ENCODE measurements at places on chromosomes 1 and 21. TPM values are rescaled to one million over a fixed set of nuclear protein-coding genes. Genes with fewer than 3 reads are reported as not detected.

- no peaks in the 10 kb centered on the region for H3K4me1 ChIP-seq
- H3K27ac ChIP-seq, result no peak overlapping the region
- no peaks in the 10 kb centered on the region for H3K27me3 ChIP-seq
- no peak for DNase-seq
- no peak overlapping the region for H3K4me3 ChIP-seq
Measured at GRCh38 chr1:244335456-244335855, 116.3 kb downstream of the ADSS2 start.

DNA sequence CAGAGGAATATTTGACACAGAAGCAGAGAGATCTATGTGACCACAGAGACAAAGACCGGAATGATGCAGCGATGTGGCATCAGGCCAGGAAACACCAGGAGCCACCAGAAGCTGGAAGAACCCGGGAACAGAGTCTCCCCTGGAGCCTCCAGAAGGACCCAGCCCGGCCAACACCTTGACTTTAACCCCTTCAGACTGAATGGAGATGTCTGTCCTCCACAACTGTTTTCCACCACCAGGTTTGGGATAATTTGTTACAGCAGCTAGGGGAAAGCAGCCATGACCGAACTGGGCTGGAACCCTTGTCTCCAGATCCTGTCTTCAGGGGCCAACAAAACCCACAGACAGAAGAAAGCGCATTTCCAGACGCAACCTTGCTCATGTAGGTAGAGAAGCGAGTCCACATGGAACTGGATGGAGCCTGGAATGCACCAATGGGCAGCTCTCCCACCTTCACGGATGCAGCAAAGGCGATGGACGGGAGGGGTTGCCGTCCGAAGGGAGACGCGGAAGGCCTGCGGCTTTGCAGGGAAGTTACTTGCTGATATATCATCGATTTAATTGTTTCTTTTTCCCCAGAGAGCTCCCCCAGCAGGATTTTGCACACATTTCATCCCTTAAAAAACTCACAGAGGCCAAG is 396.6 kb downstream of the NPHP4 start:
- no peaks in the 10 kb centered on the region for H3K36me3 ChIP-seq
- DNase-seq, result no peak
- H3K27me3 ChIP-seq, result no peaks in the 10 kb centered on the region
- H3K27ac ChIP-seq, result no peak overlapping the region
- no peaks in the 10 kb centered on the region for H3K4me1 ChIP-seq
- no peak overlapping the region for H3K4me3 ChIP-seq

DNA sequence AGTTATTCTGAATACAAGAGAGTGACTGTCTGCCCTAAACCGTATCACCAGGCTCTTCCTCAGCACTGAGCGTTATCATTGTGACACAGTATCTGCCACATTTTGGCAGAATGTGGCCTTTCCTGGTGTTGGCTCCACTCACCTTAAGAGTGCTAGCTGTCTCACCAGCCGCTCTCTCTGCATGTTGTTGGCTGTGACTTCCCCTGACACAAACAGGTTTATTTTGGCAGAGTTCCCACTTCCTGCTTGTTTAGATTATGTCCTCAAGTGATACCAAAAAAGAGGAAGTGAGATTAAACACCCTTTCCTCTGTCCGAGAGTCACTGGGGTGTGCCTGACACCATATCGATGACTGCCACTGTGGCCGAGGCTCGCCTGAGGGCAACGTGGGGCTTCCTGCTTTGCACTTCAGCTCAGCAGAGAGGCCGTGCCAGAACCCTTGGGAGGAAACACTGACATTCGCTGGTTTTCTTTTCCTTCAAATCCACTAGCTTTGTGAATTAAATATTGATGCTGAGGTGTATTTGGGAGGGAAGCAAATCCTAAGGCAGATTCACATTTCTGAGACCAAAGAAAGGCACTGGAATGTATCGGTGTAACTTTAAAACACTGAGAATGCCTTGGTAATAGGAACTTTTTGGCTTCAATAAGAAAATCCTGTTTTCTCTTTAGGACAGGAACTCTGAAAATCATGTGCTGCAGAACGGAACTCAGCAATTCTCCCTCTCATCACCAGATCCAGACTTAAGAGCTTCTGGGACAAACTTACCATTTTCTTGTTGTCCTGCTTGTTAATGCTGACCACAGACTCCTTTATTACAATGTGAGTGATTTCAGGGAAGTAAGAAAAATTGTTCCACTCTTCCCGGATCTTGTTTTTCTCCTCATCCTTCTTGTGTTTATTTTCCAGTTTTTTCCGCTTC is 102.1 kb downstream of the JAK1 start:
- peaks cover 3% of the 10 kb centered on the region for H3K4me1 ChIP-seq
- H3K36me3 ChIP-seq, result peaks cover 8% of the 10 kb centered on the region
- H3K27ac ChIP-seq, result no peak overlapping the region
- no peaks in the 10 kb centered on the region for H3K27me3 ChIP-seq
- no peak for DNase-seq

DNA sequence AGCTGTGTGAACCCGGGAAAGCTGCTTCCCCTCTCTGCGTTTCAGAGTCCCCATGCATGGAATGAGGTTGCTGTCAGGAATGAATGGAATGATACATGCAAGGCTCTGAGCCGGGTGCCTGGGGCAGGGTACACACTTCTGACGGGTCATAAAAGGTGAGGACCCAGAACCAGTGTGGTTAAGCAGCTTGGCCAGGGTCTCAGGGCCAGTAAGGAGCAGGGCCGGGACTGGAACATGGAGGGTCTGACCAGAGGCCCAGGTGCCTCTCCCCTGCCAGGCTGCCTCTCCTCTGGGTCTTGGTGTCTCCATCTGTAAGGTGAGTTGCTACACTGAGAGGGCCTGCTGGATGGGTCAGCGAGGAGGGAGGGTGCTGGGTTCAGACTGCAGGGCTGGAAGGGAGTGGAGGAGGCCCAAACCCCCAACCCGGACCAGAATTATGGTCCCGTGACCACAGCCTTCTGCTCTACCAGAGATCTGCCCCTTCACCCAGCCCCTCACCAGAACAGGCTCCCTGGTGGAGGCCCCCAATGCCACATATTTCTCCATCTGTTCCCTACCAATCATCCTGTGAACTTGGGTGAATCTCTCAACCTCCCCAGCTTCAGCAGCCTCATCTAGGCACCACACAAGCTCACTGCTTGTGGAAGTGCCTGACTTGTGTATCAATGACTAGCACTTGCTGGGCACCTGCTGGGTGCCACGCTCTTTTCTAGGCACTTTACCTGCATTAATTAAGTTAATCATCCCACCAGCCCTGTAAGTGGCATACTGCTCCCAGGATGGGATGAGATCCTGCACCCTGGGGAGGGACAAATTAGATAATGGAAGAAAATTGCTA is 16.2 kb upstream of the LRP8 start:
- H3K4me1 ChIP-seq, result no peaks in the 10 kb centered on the region
- no peak overlapping the region for H3K27ac ChIP-seq
- no peaks in the 10 kb centered on the region for H3K27me3 ChIP-seq
- no peaks in the 10 kb centered on the region for H3K36me3 ChIP-seq
- no peak overlapping the region for H3K4me3 ChIP-seq

The NBPF4 gene
- total RNA-seq, result not detected

Data from Panc1 (cell line).